ENCODE measurements at places on chromosomes 2 and 18.

DNA sequence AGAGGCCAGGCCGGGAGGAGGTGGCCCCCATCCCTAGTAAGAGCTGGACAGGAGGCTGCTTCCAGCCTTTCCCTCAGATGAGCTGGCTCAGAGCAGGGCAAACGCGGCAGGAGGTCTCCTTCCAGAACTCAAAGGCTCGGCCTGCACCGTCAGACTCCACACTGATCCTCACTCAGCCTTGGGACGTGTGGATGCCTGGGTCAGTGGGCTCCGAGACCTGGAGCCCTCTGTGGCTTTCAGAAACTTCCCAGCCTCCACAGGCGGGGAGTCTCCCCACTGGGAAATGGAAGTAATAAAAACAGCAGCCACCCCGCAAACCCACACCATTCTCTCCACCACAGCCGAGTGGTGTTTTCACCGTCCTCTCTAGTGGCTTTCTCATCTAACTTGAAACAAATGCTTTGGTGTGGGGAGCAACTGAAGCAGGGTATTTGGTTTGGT lies 54.3 kb downstream of the INPP5D start:
- DNase-seq = no peak

DNA sequence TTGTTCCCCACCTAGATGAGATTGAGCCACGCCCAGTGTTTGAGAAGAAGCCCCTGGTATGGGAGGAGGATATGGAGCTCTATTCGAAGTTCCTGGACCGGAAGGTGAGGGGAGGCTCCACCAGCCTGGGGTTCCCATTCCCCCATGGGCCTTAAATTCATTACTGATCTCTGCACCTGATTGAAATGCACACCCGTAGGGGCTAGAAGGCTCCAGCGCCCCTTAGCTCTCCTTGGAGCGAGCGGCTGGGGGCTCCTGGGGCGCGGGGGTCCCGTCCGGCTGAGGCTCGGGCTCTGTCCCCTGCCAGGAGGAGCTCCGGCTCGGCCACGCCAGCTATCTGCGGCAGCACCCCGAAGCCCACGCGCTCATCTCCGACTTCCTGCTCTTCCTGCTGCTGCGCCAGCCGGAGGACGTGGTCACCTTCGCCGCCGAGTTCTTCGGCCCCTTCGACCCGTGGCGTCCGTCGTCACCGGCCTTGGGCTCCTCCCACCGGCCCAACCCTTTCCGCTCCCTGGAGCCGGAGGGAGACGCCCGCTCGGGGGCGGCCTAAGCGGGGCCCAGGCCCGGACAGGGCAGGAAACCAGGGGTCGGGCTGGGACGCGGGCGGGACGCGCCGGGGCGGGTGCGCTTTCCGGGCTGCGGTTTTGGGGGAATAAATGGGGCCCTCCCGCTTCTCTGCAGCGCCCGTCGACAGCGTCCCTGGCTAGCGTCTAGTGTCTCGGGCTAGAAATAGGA lies 10.9 kb downstream of the CATIP start:
- peak; percentile 63 for DNase-seq

- no peak for DNase-seq
Observed at GRCh38 chr2:62708751-62709150, 3.2 kb downstream of the EHBP1 start.

DNA sequence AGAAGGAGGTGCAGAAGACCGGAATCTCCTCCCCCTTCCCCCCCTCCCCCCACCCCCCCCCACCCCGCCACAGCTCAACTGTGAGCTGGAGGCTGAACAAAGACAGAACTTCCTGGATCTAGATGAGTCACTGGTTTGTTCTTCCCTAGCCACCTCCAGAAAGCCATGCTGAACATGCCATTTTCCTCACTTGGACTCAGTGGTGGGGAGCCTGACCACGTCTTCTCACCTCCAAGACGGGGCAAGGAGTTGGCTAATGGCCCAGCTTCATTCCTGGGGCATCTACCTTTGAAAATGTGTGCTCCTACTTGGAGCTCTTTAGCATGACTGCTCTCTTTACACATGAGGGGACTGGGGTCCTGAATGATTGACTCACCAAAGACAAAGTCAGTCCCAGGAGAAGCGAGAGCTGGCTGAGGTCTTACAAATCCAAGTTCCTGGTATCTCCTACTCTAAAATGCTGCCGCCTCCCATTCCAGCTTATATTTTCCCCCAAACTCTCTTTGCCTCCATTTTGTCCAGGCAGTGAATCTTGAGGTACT lies 22.6 kb upstream of the FZD5 start:
- no peak for DNase-seq

DNA sequence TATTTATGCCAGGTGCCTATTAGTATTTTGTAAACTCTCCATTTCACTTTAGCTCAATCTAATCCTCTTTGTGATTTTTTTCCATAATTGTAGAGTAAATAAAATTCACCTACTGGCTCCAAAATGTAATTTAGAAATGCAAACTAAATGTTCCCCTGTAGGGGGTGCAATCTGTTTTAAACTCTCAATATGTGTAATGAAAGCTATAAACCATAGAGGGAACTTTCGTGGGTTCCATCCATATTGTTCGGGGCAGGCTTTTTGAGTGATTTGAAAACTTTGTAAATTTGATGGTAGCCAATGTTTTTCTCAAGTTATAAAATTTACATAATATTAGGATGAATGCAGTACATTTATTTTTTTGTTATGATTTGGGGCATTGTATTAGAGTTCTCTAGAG lies 49.4 kb downstream of the TSPYL6 start:
- peak; percentile 64 for DNase-seq

All from globus pallidus (tissue), 1 donor.